AG08396 (cell line): ENCODE measurements at places on chromosomes 12 and 14.

GRCh38 chr12:24328261-24328660 is 378.8 kb upstream of the SOX5 start:
- DNase-seq = no peak

DNA sequence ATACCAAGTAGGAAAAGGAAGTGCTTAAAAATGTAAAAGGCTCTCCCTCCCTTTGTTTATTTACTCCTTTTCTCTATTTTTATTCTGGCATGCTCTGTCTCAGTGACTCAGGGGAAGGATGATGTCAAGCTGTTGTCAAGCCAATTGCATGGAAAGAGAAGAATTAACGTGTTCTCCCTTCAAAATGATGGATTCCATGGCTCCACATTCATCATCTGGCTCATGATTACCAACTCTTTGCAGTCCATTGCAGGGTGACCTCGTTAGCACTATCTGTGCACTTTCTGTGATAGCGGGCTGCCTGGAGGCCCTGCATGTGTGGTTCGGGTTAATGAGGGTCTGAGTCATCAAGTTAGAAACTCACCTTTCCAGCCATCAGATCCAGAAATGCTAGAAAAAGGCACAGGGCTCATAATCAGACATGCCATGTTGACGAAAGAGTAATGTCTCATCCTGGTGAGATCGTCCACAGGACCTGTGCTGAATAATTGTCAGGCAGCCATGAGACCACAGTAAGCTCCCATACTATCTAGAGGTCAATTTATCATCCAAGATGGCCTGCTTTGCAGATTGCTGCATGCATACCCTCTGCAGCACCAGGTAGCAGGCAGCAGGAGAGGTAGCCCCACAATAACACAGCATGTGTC is 79.2 kb upstream of the BTG1 start:
- DNase-seq = peak; percentile 45

- peak; percentile 95 for DNase-seq
Observed at GRCh38 chr12:52023182-52023975, 16.6 kb downstream of the TAMALIN start.

GRCh38 chr12:131909081-131909751 is 14.8 kb downstream of the ULK1 start:
- no peak for DNase-seq

DNA sequence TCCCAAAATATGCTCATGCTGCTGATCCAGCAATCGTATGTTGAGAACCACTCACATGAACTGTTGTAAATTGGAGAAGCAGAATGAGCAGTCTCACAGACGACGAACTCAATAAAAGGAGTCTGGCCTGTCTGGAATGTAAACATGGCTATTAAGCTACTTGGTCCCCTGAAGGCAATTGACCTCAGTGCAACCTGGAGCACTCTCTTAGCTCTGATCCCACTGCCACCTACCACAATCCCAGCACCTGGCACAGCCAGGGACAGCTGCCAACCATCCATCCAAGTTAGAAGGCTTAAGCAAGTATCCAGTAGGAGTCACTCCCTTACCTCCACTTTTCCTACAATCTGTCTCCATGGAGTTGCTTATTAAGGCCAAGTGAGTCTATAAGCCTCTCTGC is 406.9 kb upstream of the CLEC14A start:
- DNase-seq = no peak
